ENCODE measurements at places on chromosomes 1 and 21.

DNA sequence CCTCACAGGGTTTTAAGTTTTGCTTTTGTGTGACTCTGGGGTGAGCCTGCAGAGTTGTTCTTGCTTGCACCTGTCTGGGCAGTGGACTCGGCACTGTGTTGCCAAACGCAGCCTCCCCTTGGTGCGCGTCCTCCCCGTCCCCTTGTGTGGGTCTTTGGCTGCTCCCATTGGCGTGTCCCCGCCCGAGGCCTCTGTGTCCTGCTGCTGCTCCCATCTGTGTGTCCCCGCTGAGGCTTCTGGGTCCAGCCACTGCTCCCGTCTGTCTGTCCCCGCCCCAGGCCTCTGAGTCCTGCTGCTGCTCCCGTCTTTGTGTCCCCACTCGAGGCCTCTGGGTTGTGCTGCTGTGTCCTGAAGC lies 62.8 kb downstream of the PCNT start:
- no peak for DNase-seq

GRCh38 chr1:77084457-77084856 lies 134.8 kb downstream of the PIGK start:
- DNase-seq = no peak

DNA sequence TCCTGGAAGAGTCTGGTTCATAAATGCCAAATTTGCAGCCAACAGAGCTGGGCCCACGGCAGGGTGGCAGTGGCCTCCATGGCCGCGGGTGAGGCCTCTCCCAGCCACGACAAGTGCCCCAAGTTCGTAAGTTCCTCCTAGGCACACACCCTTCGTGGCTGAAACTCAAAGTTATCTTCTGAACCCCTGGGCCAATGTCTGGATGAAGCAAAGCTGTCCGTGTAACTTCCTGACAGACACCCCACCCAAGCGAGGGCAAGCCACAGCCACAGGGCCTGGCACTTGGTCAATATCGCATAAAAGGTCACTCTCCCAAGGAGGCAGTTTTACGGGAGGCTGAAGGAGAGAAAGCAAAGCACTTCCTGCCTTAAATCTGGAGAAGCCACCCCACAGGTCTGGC lies 27.8 kb upstream of the GPR153 start:
- DNase-seq = no peak

GRCh38 chr1:147904726-147905125 lies 2.1 kb downstream of the GJA8 start:
- DNase-seq = no peak

DNA sequence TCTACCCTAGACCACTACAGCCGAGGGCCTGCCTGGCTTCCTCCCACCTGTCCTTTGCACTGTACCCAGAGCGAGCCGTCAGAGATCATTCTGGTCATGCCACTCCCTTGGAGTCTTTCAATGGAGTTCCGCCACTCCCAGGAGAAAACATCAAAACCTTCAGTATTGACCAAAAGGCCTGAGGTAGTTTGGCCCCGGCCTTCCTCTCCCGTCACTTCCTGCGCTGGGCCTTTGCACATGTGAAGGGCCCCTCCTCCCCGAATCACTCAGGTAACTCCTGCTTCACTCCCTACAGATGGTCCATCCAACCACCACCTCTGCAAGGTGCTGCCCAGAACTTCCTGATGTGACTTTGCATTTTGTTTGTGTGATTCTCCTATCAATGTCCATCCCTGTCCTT lies 26.6 kb downstream of the UBE2G2 start:
- no peak for DNase-seq

- no peak for DNase-seq
Observed at GRCh38 chr1:47536646-47537118, 98.8 kb downstream of the FOXD2 start.

DNA sequence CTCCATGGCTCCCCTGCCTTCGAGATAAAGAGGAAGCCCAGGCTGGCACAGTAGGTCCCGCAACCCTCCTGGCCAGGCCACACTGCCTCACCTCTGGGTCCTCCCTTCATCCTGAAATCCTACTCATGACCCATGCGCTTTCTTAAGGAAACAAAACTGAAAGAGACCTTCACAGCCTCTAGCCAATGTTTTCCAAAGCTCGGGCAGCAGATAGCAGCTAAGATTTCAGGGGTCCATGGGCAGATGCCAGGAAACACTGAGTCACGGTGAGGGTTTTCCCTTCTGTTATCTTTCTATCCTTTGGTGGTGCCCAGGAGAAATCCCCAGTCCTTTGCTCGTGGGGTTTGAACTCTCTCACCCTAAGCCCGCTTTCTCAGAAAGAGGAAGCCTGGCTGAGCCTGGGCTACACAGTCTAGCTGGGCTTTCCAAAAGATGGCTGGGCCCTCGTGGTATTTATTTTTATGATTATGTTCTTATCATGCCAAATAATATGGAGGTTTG lies 26.6 kb downstream of the TTC39A start:
- no peak for DNase-seq

Data from cortex of kidney (tissue), 1 donor.